ENCODE measurements at places on chromosomes 5 and 9.

DNA sequence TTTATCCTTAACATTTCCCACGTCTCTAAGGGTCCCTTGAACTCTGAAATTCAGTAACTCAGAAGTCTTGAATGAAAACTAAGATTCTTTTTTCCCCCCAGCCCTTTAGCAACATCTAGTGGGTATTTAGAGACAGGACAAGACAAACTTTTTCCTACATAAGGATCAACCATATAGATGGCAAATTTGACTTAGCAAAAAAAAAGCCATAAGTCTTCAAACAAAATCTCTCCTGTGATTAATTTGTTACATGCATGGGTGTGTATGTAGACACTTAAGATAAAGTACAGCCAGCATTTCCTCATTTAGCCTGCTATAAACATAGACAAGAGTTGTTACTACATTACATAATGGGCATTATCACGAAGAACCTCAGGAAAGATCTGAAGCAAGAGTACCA lies 29.1 kb upstream of the ANKRD31 start:
- no peak for DNase-seq

- no peak for DNase-seq
These were observed 8.8 kb upstream of the LCP2 start for GRCh38 chr5:170306381-170306831.

DNA sequence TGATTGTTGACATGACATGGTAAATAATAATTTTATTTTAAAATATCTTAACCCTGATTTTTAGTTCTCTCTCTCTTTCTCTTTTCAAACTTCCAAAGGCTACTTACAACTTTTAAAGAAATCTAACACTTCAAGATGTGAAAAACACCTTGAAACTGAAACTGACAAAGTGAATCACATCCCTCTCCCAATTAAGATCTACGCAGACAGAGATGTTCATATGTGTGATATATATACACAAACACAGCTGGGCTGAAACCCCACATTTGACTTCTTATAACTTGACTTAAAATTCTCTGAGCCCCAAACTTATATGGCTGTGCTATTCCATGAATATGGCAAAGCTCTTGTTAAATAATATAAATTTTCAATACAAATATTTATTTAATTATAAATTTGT lies 261.2 kb upstream of the PTPRD start:
- DNase-seq: no peak

DNA sequence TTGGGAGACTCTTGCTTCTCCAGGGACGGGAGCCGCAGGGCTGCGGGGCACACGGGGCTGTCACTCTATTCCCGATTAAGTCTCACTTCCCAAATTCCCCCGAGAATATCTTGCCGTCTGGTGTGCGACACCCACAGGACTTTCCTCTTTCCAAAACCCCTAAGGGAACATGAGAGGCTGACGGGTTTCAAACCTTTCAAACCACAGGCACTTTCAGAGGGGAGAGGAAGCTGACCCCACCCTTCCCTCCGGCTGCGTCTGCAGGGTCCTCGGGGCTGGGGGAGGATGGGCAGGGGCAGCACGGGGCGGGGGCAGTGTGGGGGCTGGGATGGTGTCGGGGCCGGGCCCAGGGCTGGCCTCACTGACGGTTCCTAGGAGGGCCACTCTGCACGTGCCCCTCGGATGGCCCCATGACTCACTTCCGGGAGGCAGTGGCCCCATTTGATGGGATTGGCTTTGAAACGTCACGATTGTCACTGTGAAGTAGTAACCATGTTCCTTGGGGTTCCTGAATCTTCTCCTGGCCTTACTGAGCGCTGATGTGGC lies 38.2 kb downstream of the SLC9A3 start:
- no peak for DNase-seq

DNA sequence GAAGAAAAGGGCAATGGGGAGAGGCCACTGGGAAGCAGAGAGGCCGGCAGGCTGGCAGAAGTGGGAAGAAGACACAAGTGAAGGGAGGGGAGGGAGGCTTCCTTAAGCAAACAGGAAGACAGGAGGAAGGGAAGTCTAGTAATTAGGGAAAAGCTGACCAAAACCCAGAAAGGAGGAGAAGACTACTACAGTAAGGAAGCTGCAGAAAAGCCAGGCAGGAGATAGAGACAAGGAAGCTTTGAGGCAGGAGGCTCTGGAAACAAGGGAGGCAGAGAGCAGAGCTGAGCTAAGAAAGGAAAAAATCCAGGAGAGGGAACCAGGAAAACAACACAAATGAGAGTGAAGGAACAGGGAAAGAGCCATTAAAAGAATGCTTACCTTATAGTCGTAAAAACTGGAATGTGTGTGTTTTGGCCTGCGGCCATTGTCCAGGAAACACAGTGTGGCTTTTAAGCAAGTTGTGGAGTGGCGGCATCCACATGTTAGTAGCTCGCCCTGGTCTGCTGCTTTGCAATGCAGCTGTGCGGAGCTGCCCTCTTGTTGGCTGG lies 317.1 kb upstream of the CLINT1 start:
- no peak for DNase-seq

GRCh38 chr5:168407211-168407610 lies 79.1 kb upstream of the RARS1 start:
- DNase-seq: no peak

DNA sequence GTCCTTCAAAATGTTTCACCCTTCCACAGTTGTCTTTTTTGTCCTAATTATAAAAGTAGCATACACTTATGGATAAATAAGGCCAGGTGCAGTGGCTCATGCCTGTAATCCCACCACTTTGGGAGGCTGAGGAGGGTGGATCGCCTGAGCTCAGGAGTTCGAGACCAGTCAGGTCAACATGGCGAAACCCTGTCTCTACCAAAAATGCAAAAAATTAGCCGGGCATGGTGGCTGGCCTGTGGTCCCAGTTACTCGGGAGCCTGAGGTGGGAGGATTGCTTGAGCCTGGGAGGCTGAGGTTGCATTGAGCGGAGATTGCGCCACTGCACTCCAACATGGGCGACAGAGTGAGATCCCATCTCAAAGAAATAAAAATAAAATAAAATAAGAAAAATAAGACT lies 1.6 kb downstream of the C5orf52 start:
- no peak for DNase-seq

Measured in stimulated activated CD4-positive, alpha-beta T cell treated with anti-CD3 and anti-CD28 coated beads, Interleukin-12 subunit alpha, Interleukin-12 subunit beta, amount 100 ng/mL, for 4 hours (primary cell).